CD4-positive, alpha-beta T cell treated with Interleukin-15 for 1 hour (primary cell): ENCODE measurements at places on chromosomes 5 and 9.

DNA sequence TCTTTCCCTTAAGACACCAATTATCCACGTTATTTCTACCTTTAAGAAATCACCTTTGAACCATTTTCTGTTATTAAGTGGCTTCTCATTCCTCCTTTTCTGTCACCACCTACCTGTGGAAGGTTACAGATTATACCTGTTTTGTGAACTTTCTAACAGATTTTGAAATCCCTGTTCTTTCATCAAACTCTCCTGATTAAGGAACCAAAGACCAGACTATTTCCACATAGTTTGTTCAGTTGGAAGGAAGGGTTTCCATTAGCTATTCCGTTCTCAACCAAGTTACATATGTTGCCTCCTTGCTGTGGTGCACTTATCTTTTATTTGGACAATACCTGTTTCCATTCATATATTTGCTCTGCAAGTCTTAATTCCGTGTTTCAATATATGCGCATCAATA is 343.6 kb downstream of the ADGRV1 start:
- DNase-seq, result no peak

- no peak for DNase-seq
These were observed 542.5 kb downstream of the TLE1 start for GRCh38 chr9:81146684-81147337.

- no peak for DNase-seq
These were observed 175.8 kb upstream of the IER5L start for GRCh38 chr9:129353697-129354336.

GRCh38 chr5:125017796-125018195 is 271.4 kb upstream of the ZNF608 start:
- DNase-seq, result no peak

GRCh38 chr5:42767491-42768105 is 11.0 kb downstream of the CCDC152 start:
- no peak for DNase-seq

DNA sequence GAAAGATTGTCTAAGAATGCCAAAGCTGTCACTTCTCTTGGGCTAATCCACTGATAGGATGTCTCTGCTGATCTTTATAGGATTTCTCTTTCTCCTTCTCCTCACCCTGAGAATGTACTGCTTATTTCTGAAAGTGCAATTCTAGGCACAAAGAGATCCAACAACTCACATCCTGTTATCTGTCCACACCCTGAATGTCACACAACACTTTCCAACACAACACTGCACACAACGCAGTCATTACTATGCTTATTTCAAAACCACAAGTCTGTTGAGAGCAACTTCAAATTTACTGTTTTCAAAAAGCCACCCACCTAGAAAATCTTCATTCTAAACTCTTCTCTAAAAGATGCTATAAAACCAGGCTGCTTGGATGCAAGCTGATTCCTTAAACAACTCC is 215.0 kb downstream of the ROR2 start:
- no peak for DNase-seq

- no peak for DNase-seq
These were observed 11.1 kb downstream of the CXCL14 start for GRCh38 chr5:135567661-135568060.

DNA sequence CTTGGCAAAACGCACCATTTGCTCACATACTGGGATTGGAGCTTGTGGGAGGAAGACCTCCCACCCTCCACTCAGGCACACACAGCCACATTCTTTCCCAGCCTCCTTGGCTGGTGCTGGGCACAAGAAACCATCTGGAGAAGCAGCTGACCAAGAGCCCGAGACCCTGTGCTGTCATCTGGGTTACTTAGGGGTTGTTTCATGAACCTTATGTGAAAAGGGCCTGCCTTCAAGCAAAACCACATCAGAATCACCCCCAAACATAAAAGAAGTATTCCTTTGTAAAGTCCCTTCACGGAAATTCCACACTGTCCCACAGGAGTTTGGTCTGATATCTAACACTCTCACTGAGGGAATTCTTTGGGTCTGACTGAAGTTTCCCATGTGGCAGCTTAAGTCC is 172.1 kb downstream of the NR3C1 start:
- DNase-seq, result no peak

DNA sequence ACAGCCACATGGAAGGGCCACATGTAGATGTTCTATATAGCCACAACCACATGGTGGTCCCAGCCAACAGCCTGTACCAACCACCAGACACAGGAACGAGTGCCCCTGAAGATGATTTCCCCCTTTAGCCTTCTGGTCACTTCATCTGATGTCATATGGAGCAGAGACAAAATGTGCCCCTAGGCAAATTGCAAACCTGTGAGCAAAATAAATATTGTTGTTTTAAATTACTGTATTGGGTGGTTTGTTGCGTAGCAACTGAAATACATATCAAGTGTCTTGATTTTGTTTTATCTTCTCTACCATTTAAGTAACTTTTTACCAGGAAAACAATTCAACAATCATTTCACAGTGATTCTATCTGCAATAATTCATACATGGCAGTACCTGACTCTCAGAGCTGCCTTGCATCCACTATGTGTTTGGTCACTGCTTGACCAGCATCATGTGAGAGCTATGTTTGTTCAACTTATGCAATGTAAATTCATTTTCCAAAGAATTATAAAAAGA is 142.5 kb upstream of the VLDLR start:
- no peak for DNase-seq

GRCh38 chr9:28600226-28600625 is 1026.9 kb upstream of the C9orf72 start:
- DNase-seq, result no peak

GRCh38 chr5:26955161-26955560 is 83.2 kb downstream of the CDH9 start:
- DNase-seq, result no peak

DNA sequence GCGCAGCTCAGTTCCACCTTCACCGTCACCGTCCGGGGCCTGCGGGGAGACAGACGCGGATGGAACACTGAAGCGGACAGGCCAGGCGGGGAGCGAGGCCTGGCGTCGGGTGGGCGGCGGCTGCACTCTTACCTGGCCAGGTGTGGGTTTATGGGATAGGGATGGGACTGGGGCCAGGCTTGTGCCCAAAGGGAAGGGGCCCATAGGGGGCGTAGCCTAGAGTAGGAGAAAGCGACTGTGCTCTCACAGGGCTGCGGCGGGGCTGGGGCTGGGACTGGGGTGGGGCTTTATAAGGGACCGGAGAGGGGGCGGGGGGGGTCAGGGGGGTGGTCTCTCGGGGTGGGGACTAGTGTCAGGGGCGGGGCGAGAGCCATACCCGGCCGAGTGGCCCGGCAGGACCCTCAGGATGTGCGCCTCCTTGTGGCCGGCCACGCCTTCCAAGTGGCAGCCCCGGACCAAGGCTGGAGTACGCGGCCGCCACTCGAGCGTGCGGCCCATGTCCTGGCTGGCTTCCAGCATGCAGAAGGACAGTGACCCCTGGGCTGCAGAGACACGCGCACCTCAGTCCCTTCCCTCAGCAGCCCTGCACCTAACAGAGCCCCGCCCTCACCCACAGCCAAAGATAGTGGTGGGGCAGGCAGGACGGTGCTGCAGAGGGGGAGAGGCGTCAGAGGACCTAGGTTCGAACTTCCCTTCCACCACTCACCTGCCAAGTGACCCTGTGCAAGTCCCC is 22.8 kb downstream of the FPGS start:
- DNase-seq, result no peak

DNA sequence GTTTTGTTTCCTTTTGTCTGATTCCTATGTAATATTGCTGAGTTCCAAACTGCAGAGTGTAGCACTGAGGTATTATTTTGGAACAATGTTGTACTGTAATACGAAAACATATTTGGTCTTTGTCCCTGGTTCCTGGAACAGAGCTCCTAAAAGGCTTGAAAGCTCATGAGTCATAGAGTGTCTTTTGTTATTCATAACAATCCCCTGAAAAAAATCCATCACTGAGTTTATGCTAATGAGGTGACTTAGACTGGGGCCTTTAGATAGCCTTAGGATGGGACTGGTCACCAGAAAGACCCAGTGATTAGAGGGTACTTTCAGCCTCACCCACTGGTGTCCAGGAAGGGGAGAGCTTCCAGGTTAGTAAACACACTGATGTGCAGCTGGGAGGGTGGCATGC is 132.7 kb upstream of the POU5F2 start:
- no peak for DNase-seq

- DNase-seq, result no peak
These were observed 1350.1 kb upstream of the ACO1 start for GRCh38 chr9:31034311-31034710.

GRCh38 chr5:104361932-104362331 is 799.3 kb upstream of the NUDT12 start:
- DNase-seq, result no peak

DNA sequence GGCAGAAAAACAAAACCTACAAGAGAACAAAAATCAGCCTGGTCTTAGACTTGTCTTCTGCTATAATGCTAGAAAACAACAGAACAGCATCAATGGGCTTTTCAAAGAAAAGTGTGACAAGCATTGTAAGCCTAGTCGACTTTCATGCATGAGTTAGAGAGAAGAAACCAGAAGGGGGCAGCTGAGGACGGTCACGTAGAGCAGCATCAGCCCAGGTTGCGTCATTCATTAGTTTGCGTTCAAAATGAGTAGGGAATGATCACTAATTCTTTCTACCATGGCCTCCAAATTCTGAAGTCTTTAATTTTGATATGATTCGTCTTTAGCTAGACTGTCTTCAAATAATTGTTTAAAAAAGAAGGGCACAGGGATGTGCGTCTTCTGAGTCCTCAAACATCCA is 4.7 kb upstream of the ISCA1 start:
- no peak for DNase-seq

DNA sequence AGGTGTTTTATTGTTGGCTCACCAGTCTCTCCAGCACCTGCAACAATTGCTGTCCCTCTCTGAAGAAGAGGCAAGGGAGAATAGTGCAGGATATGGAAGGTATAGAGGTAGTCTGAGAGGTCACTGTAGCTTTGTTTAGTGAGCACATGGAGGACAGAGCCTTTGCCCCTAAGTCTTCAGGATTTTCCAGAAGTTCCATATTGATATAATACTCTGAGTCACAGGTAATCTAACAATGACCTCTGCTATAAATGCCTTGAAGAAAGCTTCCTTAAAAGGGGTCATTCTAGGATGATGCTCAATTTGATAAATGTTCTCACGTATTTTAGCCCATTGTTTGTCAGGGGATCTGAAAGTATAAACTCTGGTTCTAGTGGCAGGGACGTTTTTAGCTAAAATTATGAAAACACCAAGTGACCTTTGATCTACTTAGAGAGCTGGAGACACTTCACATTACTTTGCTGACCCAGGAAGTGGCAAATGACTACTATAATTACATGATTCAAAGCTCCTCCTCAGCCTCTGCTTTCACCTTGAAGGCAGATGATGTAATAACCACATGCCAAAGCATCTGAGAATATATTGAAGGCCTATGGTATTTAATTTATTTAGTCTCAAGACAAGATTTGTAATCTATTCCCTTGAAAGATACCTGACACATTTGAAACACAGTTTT is 366.9 kb upstream of the NUDT12 start:
- no peak for DNase-seq

DNA sequence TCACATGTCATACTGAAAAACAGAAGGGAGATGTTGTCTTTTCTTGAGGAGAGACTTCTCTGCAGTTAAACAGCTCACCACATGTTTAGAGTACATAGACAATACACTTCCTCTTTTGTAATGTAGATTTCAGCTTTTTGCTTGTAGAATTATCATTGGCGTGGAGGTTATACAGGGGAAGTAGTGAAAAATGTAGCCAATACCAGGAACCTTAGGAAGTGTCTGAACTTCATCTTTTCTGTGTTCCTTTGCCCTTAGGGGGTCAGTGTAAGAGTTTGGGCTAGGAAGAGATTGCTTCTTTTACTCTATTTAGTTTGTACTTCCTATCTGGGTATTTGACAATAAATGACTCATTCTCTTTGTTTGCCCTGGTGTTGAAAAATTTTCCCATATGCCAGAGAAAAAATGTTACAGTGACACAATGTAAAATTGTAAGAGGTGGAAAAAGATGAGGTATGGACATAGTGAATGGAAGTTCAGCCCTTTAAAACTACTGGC is 21.0 kb upstream of the CDKN2B start:
- no peak for DNase-seq

GRCh38 chr9:120257483-120257882 is 322.5 kb downstream of the CDK5RAP2 start:
- no peak for DNase-seq

DNA sequence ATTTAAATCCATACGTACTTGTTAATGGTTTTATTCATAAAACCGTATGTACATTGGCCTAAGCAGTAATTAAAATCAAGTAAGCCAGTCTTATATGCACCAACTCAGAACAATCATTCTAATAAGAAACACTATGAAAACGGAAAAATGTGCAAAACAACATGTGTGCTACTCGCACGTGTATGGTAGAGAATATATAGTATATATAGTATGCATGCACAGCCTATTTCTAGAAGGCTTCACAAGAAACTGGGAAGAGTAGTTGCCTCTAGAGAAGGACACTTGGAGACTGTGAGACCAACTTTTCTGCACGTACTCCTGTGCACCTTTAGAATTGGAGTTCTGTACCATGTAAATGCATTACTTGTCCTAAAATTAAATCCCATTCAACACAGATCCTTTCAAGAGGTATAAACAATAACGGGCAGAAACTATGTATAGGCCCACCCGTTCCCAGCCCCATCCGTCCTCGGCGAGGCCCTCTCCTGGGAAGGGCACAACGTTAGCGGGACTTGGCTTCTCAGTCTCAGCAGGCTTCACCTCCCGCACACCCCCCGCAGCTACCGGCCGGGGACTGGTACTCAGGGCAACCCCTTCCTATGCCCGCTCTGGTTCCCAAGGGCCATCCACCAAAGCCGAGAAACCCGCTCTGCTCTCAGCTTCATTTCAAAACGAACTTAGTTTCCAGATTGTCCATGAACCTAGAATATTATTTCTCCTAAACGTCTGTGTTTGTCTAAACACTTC is 2.0 kb downstream of the CDC14B start:
- no peak for DNase-seq

- no peak for DNase-seq
These were observed 22.3 kb downstream of the TCF7 start for GRCh38 chr5:134136771-134137170.

GRCh38 chr9:131385296-131385695 is 8.6 kb upstream of the PRRC2B start:
- DNase-seq, result no peak

DNA sequence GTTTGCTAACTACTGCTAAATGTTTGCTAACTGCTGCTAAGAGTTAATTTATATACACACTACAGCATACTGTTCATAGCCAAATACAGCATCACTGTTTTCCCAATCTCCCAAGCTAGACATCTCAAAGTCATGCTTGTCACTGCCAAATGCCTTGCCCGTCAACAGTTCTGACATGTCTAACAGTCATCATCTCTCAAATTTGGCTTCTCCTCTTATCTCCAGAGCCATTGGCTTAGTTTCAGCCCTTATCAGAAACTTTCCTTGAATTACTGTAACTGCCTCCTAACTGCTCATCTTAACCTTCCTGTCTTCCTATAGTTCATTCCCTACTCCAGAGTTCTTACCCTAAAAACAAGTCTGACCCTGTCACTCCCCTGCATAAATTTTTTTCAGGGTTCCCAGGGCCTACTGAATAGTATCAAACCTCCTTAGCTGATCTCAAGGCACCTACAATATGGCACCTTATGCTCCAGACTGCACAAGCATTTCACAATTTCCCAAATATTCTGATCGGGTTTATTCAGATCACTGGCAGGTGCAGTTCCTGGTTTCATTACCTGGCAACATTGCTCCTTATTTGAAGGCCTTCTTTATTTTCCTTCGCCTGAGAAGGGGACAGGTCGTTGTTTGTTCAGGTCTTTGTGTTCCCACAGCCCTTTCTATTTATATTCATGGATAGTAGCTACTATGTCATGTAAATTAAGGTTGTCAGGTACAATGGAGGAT is 55.9 kb upstream of the ANKRD55 start:
- no peak for DNase-seq
